DMS153 (cell line): ENCODE measurements at places on chromosomes 2 and 18.

DNA sequence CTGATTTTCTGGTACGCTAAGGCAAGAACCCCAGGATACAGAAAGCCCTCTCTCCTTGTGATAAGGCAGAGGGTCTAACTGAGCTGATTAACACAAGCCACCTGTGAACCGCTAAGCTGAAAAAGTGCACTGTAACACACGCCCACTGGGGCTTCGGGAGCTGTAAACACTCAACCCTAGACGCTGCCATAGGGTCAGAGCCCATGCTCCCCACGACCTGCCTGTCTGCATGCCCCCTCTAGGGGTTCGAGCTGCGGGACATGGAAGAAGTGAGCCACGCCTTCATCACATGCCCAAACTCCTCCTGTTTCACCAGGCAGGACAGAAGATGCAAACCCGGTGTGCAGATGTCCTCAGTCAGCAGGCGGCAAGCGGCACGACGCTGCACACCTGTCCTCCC, 173.9 kb upstream of the RAB12 start:
- DNase-seq = no peak

- DNase-seq = no peak
These were observed 53.0 kb downstream of the EPAS1 start for GRCh38 chr2:46350029-46350689.

DNA sequence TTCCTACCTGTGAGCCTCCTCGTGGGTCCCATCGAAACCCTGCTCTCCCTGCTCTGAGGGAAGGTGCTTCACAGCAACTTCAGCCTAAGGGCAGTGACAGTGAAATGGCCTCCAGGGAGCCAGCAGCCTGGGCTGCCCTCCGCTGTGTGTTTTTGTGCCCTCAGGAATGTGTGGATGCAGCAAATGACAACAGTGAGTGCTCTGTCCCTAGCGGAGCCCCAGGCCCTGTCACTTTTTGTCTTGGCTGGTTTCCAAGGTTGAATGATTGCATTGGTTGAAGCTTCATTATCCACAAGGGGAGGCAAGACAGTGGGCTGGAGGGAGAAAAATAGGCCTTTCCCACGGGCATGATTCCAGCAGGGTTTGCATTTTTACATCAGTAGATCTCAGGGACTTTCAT, 42.9 kb downstream of the STON1 start:
- DNase-seq = no peak

DNA sequence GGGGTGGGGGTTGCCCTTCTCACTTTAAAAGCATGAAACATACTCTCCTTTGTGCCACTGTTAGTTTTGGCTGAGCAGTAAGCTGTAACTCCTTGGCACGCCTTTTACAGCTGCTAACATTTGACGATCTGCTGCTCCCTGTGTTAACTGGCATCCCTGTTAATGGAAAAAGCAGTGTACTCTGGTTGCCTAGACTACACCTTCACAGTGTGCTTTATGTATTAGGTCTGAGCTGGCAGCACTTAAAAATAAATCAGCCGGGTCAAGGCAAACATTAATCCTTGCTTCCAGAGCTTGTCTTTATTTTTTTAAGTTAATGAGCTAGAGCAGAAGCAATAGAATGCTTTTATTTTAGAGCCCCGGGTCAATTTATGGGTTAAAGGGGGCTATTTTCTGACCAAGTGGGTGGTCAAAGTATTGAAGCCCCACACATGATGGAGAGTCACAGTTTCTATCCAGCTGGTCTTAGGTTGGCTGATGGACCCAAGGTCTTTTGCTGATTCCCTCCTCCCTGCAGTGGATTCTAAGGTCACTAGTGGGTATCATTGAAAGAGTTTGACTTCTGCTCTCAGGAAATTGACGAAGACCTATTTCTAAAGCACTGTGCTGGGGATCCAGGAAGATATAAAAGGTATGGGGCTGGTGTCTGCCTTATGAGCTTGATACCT, 54.5 kb downstream of the CFAP221 start:
- peak; percentile 89 for DNase-seq

GRCh38 chr18:44715842-44716241, 35.2 kb downstream of the SETBP1 start:
- DNase-seq = peak; percentile 52

DNA sequence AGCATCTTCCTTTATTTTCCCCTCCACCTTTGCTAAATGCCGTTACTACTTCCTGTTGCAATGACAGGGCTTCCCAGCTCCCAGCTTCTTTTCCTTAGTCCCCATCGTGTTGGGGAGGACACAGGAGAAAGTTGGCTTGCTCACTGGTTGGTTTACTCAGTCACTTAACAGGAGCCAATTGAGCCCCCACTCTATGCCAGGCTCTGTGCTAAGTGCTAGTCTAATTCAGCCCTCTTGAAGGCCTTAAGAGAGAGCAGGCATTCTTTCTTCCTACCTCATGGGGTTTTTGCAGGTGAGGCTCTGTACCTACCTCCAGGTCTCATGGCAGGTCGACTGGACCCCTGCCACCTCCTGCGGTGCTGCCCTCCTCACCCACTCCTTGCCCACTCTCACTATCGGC, 20.1 kb downstream of the TANC1 start:
- no peak for DNase-seq

DNA sequence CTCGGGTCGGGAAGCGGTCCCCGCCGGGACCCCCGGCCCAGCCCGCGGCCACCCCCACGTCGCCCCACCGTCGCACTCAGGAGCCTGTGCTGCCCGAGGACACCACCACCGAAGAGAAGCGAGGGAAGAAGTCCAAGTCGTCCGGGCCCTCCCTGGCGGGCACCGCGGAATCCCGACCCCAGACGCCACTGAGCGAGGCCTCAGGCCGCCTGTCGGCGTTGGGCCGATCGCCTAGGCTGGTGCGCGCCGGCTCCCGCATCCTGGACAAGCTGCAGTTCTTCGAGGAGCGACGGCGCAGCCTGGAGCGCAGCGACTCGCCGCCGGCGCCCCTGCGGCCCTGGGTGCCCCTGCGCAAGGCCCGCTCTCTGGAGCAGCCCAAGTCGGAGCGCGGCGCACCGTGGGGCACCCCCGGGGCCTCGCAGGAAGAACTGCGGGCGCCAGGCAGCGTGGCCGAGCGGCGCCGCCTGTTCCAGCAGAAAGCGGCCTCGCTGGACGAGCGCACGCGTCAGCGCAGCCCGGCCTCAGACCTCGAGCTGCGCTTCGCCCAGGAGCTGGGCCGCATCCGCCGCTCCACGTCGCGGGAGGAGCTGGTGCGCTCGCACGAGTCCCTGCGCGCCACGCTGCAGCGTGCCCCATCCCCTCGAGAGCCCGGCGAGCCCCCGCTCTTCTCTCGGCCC, 13.6 kb downstream of the SPEG start:
- DNase-seq = no peak

GRCh38 chr2:86443631-86444350, 2.6 kb downstream of the KDM3A start:
- DNase-seq = no peak

DNA sequence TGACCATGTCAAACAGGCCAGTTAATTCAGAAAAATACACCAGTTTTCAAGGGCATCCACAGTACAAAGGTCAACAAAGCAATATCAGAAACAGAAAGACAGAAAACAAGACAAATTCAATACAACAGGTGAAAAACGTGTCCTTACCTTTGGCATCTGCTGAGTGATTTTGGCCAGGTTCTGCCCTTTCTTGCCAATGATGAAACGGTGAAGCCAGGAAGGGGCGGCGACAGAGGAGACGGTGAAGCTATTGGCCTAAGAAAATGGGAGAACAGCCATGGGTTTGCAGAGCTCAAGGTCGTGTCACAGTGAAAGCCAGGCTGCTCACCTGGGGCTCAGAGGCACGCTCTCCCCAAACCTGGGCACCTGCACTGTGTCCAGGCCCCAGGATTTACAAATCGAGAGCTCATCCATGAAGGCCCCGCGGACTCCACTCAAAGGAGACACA, 60.5 kb downstream of the HDLBP start:
- no peak for DNase-seq

- no peak for DNase-seq
These were observed 347.3 kb downstream of the ARHGAP15 start for GRCh38 chr2:143476336-143477087.

DNA sequence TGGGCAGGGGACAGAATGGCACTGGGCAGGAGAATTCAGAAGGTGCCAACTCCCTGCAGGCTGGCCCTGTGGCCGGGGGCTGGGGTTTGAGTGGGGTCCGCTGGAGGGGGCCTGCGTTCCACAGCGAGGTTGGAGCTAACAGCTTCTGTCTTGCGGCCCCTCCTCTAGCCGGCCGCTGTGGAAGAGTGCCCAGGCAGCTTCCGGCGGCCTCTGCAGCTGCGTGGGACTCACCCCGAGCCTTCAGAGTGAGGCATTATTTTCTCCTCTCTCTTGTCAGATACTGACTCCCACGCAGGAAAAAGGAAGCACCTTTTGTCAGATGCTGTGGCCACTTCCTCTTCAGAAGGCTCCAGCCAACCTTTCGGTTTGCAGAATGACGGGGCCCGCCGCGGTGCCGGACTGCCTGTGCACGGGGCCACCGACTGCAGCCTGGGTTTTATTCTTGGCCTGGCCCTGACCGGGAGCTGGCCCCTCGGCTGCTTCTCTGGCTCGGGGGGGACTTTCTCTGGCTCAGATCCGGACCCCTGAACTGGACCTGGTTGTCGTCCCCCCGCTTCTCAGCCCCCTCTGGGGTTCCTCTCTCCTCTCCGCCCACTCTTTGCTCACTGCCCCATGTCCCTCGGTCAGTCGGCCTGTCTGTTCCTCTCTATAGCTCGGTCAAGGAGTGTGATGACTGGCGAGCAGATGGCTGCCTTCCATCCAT, 40.1 kb downstream of the ARHGAP25 start:
- DNase-seq = no peak

- DNase-seq = no peak
These were observed 25.7 kb upstream of the NCL start for GRCh38 chr2:231489990-231490389.

GRCh38 chr2:233530381-233530780, 36.2 kb downstream of the USP40 start:
- DNase-seq = no peak

DNA sequence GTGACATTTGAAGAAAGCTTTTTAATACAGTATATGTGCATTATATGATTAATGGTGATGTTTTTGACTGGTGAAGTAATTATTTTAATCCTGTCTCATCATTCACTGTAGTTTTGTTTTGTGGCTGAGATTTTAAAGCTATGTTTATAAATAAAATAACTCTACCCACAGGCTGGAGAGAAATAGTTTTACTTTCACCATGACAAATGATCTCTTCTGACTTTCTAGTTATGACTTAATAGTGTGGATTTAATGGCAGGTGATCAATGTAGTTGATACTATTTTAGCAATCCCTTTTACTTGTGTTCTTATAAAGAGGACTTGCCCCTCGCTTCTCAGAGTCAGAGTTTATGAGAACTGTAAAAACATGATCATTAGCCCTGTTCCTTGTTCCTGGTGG, 289.5 kb upstream of the SIX3 start:
- DNase-seq = no peak

GRCh38 chr2:111671426-111672150, 212.4 kb downstream of the ANAPC1 start:
- no peak for DNase-seq

GRCh38 chr18:73279498-73279897, 411.7 kb upstream of the NETO1 start:
- DNase-seq = no peak

GRCh38 chr2:178282075-178282815, 87.9 kb downstream of the OSBPL6 start:
- no peak for DNase-seq

- DNase-seq = no peak
These were observed 201.1 kb downstream of the THSD7B start for GRCh38 chr2:136966485-136966884.

- no peak for DNase-seq
These were observed 141.7 kb downstream of the UPP2 start for GRCh38 chr2:158243392-158243791.

GRCh38 chr2:64857581-64858471, 131.4 kb upstream of the SLC1A4 start:
- peak; percentile 34 for DNase-seq

GRCh38 chr2:191265311-191266170, 20.3 kb downstream of the MYO1B start:
- no peak for DNase-seq

- no peak for DNase-seq
These were observed 32.7 kb downstream of the ZFP36L2 start for GRCh38 chr2:43193652-43194120.

DNA sequence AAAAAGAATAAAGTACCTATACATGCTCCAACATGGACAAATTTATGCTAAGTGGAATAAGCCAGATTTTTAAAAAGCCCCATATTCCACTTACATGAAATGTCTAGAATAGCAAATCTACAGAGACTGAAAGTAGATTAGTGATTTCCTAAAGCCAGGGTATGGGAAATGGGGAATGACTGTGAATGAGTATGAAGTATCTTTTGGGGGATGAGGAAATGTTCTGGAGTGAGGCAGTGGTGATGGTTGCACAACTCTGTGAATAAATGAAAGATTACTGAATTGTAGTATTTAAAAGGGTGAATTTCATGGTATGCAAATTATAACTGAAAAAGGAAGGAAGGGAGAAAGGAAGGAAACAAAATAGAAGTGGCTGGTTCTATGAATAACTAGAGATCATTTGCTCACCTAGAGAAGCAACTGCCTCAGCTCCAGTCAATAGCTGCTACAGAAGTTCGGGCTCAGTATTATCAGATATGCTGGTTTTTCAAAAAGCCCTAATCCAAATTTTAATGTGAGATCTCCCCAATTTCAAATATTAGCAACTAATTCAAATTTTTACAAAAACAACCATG, 39.3 kb downstream of the MAP3K2 start:
- no peak for DNase-seq

DNA sequence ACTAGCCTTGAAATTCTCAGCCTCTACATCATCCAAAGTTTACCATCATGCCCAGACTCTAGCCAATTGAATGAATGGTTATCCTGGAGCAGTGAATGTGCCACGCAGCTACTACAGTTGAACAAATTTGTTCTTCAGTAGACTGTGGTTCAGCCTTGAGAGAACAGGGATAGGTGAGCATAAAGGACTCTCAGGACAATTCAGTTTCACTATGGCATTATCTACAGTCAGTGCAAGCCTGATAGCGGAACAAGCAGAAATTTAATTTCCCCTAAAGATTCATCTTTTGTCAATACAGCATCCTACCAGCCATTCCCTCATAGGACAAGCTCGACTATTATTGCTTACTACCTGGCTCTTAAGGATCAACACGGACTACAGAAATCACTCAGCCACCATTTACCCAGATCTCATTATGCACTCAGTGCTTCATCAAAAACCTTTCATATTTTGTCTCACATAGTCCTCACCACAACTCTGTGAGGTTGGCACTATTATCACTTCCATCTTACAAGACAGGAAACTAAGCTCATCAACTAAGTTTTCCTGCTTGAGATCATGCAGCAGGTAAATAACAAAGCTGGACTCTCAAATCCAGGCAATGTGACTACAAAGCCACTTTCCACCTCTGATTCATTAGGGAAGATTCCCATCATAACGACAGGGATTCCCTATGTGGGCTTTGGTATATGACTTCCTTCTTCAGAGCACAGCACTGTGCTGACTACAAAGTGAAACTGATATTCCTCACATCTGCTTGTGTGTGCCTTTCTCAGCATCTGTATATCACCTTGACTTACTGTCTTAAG, 181.5 kb upstream of the ACVR2A start:
- no peak for DNase-seq
